ENCODE measurements at places on chromosomes 3 and 15.

- DNase-seq: peak; percentile 47
Observed at GRCh38 chr15:52021128-52021671, 2.2 kb downstream of the MAPK6 start.

DNA sequence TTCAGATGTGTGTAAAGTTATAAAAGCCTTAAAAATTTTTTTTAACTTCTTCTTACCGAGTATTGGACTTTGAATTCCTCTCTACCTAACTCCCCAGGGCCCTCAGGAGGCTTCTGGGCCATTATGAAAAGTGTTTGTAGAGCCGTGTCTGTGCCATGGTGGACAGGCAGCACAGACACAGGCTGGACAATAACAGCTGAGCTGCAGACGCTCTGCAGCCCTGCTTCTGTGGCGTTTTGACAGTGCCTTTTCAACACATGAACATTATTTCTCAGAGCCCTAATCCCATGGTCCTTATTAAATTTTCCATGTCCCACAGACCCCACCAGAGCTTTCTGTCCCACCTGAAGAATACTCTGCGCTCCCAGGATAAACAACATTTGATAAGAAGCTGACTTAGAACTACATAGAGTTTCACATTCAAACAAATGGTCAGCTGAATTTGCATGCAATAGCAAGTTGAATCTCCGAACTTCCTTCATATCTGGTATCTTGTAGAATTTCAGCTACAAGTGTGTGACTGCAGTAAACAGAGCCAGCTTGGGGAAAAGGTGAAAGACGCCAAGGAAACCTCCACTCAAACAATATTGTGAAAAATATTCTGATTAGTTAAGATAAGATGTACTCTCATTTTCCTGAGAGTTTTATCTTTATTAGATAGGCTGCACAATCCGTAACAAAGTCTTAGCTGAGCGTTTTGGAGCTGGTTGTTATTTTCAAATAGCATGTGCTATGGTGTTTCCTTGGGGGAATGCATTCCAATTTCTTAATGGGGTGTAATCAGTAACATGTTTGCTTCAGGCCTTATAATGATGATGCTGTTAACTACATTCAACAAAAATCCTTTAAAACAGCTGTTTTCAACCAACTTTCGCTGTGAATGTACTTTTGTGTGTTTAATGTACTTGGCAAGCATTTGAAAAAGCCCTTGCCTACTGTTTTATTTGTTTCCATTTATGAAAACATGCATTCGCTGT is 378.2 kb downstream of the MECOM start:
- DNase-seq: no peak

- no peak for DNase-seq
Observed at GRCh38 chr3:190446573-190447279, 3.0 kb downstream of the TMEM207 start.

GRCh38 chr3:99895703-99896441 is 78.2 kb downstream of the CMSS1 start:
- no peak for DNase-seq

DNA sequence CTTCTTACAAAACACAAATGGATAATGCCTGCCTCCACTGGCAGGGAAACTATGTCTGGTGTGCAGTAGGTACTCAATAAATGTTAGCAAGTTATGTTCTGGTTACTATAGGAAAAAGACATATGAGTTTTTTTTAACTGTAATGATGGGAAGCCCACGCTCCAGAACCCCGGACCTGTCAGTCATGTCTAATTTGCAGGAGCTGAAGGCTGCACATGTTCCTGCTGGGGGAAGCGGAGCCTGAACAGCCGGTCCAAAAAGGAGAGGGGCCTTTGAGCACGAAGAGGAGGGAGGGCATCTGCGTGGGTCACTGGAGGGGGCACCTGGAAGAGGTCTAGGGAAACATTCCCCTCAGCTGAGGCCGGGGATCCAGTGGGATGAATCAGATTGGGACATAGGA is 113.2 kb downstream of the DGKG start:
- no peak for DNase-seq

DNA sequence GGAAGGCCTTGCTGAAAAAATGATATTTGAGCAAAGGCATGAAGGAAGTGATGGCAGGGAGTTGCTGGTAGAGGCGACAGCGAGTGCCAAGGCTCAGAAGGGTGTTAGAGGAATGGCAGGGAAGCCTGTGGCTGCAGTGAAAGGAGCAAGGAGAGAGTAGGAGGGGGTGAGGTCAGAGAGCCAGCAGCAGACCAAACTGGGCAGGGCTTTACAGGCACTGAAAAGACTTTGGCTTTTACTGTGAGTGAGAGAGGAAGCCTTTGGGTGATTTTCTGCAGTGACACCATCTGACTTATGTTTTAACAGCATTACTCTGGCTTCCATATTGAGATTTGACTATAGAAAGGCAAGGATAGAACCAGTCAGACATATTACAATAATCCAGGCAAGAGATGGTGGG is 11.4 kb downstream of the TICRR start:
- no peak for DNase-seq

- DNase-seq: no peak
Observed at GRCh38 chr15:81940467-81941451, 105.1 kb downstream of the MEX3B start.

DNA sequence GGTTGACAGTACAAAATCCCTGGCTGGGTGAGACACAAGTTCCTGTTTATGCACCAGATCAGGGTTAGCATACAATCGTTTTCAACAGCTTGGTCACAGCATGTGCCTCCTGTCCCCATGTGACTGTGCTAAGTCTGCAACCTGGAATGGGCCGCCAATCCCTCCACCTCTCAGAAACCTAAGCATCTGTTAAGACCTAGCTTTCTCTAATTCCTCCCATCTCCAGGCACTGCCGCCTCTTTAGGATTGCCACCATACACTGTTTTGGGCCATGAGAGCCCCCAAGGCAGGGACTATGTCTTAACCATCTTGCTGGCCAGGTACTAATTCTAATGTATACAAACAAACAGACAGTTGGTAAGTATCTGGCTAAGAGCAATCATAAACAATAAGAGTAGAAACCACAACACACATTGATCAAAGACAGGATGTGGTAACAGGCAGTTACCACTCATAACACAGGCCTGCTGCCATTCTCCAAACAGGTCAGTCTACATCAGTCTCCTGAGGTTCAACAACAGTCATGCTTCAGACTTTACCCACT is 25.6 kb downstream of the SEC22C start:
- DNase-seq: no peak
